ENCODE measurements at places on chromosomes 4 and X.

DNA sequence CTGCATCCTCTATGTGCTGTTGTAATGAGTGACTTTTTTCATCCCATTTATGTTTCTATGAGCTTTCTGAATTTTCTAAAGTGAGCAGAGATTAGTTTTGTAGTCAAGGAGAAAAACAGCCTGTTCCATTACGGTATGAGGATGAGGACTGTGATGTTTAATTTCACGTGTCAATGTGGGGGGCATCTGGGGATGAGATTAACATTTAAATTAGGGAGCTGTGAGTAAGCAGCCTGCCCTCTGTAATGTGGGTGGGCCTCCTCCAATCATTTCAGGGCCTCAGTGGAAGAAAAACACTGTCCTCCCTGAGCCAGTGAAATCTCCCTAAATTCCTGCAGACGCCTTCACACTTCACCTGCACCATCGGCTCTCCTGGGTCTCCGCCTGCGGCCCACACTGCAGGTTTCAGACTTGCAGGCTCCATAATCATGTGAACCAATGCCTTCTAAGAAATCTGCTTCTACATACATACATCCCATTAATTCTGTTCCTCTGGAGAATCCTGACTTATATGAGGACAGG lies 121.7 kb downstream of the AFAP1 start:
- DNase-seq: no peak

GRCh38 chr4:183515411-183515810 lies 10.6 kb downstream of the ING2 start:
- no peak for DNase-seq

DNA sequence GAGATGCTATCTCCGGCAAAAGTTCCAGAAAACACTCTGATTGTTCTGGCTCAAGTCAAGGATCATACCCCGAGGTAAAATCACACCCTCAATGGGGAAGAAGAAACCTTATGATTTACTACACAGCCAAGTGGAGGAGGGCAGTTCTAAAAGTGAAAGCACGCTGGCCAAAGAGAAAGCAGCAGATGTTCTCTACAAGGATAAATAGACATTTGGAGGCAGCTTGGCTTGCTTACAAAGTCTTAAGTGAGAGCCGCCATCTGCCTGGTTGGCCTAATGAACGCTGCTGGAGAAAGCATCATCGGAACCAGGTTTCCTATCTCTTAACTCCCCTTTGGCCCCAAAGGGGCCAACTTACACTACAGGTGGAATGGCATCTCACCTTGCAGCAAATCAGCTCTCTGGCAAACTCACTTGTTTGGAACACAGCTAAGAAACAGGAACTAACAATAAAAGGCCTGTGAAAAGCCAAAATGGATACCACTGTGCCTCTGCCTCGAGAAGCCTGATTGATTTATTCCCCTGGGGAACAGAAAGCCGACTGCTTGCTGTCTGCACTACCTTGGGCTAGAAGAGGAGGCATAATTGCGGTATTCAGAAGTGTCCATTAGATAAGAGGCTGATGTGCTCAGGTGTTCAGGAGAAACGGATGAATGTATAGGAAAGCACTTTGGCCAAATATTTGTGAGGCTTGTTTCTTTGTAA lies 22.8 kb downstream of the FRAS1 start:
- no peak for DNase-seq

GRCh38 chr4:68907788-68908700 lies 43.6 kb downstream of the UGT2A3 start:
- no peak for DNase-seq

GRCh38 chrX:40172401-40173142 lies 74.8 kb upstream of the BCOR start:
- DNase-seq: peak; percentile 71

DNA sequence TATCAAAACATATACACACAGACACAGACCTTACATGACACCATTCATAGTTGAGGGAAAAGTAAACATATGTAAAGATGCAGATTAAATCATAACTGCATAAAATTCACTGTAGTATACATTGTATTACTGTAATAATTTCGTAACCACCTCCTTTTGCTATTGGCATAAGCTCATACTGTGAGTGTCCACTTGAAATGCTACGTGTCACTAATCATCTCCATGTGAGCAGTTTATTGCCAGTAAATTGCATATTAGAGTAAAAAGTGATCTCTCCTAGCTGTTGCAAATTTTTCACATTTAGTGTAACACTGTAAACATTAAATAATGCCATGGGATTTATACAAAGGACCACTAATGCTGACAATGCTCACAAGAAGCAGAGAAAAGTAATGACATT lies 256.7 kb upstream of the GNPDA2 start:
- no peak for DNase-seq

DNA sequence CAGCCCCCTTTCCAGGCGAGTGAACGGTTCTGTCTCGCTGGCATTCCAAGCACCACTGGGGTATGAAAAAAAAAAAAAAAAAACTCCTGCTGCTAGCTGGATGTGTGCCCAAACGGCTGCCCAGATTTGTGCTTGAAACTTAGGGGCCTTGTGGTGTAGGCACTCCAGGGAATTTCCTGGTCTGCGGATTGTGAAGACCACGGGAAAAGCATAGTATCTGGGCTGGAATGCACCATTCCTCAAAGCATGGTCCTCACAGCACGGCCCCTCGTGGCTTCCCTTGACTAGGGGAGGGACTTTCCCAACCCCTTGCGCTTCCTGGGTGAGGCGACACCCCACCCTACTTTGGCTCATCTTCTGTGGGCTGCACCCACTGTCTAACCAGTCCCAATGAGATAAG lies 516.8 kb upstream of the FAM241A start:
- DNase-seq: no peak
